T-cell (primary cell): ENCODE measurements at places on chromosomes 2 and 18.
A peak's percentile ranks its signal among the peaks of the same experiment; 100 is the strongest.

GRCh38 chr2:189338115-189338514, 103.2 kb upstream of the WDR75 start:
- DNase-seq, result no peak

GRCh38 chr2:32947484-32948143, 861 bp downstream of the LTBP1 start:
- no peak for DNase-seq

- no peak for DNase-seq
Measured at GRCh38 chr2:241863536-241863954, 4.9 kb upstream of the PDCD1 start.

DNA sequence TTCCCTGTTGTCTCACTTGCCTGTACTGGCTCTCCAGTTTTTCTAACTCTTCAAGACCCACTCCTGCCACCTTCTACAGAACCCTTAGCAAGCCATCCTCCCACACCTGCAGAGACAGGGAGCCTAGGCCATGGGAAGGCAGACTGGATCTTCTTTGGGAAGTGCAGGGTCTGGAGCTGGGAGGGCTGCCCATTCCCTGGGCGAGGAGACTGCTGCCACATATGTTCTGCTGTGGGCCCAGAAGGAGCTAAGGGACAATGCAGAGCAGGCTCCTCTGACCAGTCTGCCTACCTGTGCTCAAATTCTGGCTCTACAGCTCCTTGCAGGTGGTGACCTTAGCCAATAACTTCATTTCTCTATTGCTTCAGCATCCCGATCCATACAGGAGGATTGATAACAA, 152.1 kb upstream of the CELF4 start:
- no peak for DNase-seq

DNA sequence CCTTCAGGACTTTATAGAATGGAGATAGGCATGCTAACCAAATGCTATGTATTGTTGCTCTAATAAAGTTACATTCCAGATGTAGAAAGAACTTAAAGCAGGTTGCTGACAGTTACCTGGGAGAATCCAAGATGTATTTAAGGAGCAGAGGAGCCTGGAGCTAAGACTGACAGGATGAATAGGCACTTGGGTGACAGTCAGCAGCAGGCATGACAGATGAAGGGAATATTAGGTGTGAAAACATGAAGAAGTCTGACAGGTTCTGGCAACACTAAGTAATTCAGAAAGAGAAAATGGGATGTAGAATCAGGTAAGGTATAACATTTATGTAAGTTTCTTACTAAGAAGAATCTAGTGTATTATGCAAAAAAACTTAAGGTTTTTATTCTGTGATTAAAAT, 232.0 kb downstream of the DSC3 start:
- DNase-seq, result no peak

- DNase-seq, result no peak
Measured at GRCh38 chr2:148666555-148666954, 22.0 kb downstream of the EPC2 start.

DNA sequence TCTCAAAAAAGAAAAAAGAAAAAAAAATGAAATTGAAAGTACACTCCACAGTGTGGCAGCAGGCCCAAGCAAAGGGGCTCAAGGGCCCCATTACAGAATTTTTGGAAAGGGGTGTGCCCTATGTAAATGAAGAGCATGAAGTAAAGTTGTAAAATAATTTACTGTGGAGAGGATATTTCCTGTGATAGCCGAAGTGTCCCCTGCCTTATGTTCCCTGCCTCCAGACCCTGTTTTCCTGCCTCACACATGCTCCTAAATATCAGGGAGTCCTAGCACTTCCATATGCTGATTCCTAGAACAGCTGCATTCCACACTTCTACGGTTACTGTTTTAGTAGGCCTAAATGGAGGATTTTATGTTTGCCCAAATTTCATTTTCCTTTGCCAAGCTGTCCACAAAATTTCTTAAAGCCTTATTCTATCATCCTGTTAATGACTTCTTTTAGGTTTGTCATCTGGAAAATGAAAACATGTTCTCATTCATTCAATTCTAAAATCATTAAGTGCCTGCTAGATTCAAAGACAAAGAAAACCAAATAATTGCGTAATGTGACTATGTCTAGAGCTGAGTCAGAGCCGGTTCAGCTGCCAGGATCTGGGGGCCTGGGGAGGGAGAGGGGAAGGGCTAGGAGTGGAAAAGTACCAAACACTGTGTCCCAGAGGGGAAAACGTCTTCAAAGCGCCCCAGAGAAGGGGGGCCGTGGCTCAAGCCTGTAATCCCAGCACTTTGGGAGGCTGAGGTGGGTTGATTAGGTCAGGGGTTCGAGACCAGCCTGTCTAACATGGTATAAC, 25.9 kb upstream of the IMPA2 start:
- no peak for DNase-seq

GRCh38 chr2:168254158-168254935, 7.0 kb upstream of the STK39 start:
- DNase-seq, result no peak

- no peak for DNase-seq
Measured at GRCh38 chr2:66679442-66679841, 244.5 kb downstream of the MEIS1 start.

DNA sequence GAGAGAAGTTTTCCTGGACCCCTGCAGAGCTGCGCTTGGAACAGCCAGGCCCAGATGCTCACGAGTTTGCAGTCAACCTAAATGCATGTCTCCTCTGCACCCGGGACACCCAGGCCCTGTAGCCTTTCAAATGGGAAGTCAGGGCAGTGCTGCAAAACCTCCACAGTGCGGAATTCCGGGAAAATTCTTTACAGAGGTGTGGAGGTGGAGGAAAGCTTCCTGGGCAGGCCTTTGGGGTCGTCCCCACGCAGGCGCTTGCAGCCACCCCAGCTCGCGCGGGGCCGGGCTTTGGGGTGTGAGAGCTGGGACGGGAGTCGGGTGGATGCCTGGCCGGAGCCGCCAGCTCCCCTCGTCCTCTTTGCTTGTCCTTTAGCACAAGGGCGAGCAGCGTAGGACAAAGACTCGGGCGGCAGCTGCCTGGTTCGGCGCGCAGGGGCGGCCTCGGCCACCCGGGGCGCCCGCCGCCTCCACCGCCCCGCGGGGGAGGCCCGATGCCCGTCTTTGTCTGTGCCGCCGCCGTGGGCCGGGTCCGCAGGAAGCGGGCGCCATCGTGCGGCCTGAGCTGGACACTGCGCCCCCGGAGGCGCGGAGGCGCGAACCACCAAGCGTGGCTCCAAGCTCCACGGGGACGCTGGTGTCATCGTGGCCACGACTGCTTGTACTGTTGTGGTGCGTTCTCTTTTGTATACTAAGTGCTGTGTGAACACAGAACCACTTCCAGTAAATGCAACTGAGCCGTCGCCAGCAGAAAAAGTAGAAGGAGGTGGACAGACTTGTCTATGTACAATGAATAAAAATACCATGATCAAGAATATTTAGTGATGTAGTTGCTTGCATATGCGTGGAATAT, 28.2 kb upstream of the BCL11A start:
- peak; percentile 23 for DNase-seq

DNA sequence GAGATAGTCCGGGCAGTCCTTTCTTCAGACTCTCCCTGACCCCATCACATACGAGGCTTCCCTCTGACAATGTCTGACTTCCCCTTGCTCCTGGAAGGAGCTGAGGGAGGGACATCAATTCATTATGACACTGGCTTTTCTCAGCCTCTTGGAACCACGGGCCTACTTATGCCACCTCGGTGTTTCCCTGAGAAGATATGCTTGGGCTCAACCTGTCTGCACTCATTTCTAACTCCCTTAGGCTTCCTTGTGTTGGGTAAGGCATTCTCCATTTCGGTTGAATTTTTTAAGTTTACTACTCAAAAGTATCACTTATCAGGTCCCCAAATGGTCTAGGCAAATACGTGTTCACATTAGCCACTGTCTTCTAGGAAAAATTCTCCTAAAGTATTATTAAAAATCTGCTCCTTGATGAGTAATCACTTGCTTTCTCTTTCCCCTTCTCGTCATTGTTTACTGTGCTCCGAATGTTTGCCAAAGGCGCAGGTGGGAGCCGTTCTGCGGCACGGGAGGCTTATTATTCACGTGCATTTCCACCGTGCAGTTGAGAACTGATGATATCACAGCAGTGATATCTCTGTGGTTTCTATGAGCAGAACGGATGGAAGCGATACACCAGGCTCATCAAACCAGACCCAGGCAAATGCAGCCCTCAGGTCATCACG, 33.1 kb downstream of the ARL4C start:
- DNase-seq, result peak; percentile 80

GRCh38 chr18:46265196-46266156, 161.3 kb downstream of the HAUS1 start:
- no peak for DNase-seq

GRCh38 chr2:175373729-175374128, 192.2 kb upstream of the ATP5MC3 start:
- no peak for DNase-seq

GRCh38 chr2:12759248-12759647, 42.5 kb downstream of the TRIB2 start:
- no peak for DNase-seq

- no peak for DNase-seq
Measured at GRCh38 chr2:121273116-121273515, 11.9 kb downstream of the TFCP2L1 start.
